NCI-H524 treated with DMSO at 0.1 percent for 48 hours (cell line): ENCODE measurements at places on chromosomes 16 and 17.

GRCh38 chr17:55433629-55434422 is 12.2 kb upstream of the MMD start:
- no peak for DNase-seq

DNA sequence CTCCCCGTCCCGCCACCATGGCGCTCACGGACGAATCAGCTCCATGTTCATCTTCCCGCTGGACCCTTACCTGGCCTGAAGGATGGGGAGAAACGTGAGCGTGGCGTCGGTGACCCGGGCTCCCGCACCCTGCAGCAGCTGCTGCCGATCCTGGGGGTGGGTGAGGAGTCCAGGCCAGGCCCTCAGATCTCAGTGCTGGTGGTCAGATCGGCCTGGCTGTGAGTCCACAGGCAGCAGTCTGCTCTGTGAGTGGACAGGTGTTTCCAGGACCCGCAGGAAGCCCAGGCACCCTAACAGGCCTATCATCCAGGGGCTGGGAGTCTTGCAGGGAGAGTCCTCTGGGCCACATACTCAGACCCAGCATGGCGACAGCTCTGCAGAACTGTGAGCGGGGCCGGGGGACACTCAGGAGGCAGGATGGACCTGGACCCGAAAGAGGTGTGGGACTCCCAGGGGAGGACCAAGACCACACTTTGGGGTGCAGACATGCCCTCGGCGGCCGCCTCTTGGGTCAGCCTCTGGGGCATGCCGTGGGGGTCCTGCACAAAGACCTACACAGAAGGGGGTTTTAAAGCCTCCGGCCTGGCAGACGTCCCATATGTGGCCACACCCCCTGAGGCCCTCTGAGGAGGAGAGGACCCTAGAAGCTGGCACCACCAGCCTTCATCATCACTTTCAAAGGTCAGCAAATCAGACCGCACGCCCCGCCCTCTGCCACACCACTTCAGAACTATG is 27.2 kb upstream of the ZNF469 start:
- no peak for DNase-seq

DNA sequence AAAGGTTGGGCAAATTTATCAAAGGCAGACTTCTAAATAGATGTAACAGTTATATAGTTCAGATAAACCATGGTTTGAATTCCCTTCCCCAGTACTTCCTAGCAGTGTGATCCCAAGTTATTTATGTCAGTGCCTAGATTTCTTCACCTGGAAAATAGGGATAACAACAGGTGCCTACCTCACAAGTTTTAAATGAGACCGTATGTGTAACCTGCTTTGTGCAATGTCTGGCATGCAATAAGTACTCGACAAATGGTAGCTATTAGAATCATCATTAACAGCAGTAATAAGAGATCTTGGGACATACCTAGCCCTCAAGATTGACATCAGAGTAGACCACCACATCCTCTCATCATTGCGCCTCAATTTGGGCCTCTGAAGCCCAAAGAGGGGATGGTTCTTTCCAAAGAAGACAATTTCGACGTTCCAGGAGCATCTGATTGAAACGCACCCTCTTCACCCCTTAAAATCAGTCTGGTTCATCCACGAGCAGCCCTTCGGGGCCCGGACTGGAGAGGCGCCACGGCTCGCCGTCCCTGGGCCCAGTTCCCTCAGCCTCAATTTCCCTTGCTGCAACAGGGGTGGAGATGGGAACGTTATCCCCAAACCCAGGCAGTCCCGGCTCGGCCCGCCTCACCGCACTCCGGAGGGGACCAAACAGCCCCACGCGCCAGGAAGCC is 541 bp downstream of the ACACA start:
- DNase-seq: no peak

GRCh38 chr17:40803617-40804082 is 3.9 kb upstream of the KRT28 start:
- DNase-seq: peak; percentile 16

- DNase-seq: peak; percentile 78
These were observed 93.3 kb upstream of the TNRC6C start for GRCh38 chr17:77865112-77865611.

DNA sequence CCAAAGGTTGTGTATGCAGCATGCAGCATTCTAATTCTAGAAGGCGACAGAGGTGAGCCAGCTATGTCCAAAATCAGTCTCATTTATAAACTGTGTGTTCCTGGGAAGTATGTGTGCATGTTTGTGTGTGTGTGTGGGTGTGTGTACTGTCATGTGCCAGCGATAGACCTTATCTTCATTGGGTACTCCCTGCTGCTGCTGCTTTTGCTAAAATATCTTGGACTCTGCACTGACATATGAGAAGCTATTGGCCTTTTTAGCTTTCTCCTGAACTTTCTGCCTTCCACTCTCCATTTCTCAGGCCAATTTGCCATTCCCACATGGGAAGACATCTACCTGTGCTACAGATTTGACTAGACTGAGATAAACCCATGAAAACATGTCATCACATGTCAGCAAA is 2.0 kb upstream of the LPO start:
- DNase-seq: no peak

GRCh38 chr16:31464348-31464769 is 5.1 kb downstream of the ARMC5 start:
- no peak for DNase-seq

- no peak for DNase-seq
These were observed 70.1 kb upstream of the ARL4D start for GRCh38 chr17:43328650-43329049.

DNA sequence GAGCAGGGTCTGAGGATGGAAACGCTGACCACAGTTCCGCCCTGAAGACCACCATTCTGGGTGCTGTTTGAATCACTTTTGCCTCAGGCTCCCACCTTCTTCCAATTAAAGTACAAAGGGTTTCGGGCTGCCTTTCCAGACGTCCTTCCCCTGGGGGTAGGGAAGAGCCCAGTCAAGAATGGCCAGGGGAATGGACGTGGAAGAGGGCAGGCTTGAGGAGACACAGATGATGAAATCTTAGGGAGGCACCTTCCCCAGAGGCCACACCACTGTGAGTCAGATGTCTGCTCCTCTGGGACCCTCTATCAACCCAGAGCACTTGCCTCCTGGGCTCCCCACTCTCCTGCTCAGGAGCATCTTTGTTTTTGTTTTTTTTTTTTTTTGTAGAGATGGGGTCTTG is 27.5 kb upstream of the MTSS2 start:
- no peak for DNase-seq

DNA sequence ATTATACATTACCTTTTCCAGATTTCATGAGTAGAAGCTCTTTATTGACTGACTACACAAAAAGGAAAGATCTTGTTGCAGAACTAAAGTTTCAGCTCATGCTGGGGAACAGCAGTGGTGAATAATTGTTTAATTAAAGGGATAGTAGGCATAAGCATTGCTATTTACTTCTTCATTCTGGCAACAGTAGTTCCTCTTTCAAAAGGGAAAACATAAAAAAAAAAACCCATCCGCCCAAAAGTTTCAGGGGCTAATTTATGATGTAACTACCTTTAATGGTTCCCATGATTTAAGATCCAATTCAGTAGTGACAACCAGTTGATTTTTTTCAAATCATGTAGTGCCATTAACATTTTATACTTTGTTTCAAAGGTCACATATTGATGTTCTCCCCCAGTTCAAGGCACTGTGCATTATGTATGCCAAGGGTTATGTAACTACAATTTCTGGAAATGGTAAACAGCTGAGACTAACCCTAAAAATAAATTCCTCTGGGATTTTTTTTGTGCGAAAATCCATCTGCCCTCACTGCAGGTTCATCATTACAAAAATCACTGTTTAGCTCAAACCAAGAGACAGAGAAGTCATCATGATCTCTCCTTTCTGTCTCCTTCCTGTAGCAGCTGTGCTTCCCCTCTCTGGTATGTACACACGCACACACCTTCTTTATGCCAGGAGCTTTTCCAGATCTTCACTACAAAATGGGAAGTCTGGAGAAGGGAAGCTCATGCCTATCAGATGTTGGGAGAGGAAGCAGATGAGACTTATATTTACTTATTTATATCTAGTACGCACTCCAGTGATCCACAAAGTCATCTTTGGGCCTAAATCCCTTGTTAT is 2.2 kb upstream of the PHLPP2 start:
- DNase-seq: no peak

DNA sequence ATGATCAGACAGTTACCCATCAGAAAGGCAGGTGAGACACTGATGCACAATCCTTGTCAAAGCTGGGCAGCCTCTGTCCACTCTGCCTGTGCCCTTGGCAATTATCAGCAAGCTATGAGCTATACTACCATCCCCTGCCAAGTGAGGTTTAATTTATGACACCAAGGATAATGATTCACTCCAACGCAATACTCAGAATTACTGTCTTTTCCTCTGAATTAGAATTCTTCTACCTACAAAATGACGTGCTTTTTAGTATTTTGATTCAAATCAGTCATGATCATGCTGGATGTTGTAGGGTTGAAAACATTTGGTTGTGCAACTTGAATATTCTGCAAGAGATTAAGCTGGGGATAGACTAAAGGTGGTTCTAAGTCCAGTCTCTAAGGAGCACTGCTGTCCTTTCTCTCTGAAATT is 116.8 kb upstream of the SOX9 start:
- no peak for DNase-seq

- DNase-seq: peak; percentile 27
These were observed 597 bp downstream of the LIG3 start for GRCh38 chr17:34980681-34981537.

- no peak for DNase-seq
These were observed 3.9 kb downstream of the STAT5B start for GRCh38 chr17:42272162-42272907.

GRCh38 chr17:41655611-41656111 is 31.3 kb upstream of the KRT17 start:
- DNase-seq: no peak

DNA sequence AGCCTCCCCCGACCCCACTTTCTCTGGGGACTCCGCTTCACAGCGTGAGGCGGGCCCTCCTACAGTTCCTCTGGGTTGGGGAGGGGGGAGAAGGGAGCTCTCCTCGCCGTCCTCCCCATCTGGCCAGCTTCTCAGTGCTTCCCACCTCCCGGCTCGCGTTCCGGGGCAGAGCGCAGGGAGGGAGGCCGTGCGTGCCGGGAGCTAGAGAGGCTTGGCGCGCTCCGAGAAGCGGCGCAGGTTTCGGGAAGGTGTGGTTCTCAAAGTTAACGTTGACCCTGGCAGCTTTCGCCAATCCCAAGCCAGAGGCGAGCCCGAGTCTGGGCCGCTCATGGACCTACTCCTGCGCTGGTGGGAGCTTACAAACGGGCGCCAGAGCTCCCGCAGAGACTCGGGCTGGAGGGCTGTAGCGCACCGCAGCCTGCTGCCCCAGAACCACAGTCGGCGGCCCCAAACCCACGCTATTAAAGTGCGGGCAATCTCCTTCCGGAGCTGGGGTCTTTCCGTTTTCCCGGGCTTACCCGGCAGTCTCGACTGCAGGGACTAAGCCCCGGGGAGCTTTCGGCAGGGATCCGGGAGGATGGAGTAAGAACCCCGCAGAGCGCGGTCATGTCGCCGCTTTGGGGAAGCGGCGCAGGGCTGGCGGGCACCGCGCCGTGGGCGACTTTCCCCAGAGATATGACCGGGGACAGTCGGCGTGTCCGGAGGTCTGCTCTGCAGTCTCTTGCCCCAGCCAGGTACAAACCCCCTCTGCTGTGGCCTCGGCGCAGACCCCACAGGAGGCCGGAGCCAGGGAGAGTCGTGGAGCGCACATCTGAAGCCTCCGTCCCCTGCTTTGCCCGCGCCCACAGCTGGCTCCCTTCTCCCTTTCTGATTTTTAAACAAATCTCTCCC is 787 bp downstream of the CDH11 start:
- DNase-seq: no peak

DNA sequence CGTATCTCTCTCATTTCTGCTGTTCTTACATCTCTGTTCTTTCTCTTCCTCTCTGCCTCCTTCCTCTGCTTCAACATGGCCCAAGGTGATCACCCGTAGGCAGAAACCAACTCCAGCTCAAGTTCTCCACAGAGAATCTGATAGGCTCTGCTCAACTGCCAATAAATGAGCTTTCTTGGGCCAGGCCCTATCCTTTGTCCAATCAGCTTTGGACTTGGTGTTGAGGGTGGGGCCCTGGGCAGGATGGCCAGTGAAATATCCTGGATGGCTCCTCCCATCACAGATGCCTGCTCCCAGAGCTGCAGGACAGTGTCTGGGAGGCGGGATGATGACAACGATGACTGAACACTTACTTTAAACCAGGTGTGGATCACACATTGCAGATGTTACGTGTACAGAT is 17.4 kb upstream of the BRD7 start:
- DNase-seq: no peak

- no peak for DNase-seq
These were observed 15.4 kb upstream of the NDEL1 start for GRCh38 chr17:8420041-8420934.

DNA sequence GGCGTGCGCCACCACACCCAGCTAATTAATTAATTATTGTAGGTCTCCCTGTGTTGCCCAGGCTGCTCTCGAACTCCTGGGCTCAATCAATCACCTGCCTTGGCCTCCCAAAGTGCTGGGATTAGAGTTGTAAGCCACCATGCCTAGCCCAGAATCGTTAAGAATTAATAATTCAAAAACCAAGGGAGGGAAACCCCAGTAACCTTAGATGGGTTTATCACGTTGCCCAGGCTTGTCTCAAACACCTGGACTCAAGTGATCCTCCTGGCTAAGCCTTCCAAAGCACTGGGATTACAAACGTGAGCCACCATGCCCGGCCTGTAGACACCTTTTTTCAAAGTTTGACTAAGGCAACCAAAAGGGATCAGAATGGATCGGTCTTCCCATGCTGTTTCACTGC is 21.6 kb downstream of the CD300LF start:
- peak; percentile 49 for DNase-seq

DNA sequence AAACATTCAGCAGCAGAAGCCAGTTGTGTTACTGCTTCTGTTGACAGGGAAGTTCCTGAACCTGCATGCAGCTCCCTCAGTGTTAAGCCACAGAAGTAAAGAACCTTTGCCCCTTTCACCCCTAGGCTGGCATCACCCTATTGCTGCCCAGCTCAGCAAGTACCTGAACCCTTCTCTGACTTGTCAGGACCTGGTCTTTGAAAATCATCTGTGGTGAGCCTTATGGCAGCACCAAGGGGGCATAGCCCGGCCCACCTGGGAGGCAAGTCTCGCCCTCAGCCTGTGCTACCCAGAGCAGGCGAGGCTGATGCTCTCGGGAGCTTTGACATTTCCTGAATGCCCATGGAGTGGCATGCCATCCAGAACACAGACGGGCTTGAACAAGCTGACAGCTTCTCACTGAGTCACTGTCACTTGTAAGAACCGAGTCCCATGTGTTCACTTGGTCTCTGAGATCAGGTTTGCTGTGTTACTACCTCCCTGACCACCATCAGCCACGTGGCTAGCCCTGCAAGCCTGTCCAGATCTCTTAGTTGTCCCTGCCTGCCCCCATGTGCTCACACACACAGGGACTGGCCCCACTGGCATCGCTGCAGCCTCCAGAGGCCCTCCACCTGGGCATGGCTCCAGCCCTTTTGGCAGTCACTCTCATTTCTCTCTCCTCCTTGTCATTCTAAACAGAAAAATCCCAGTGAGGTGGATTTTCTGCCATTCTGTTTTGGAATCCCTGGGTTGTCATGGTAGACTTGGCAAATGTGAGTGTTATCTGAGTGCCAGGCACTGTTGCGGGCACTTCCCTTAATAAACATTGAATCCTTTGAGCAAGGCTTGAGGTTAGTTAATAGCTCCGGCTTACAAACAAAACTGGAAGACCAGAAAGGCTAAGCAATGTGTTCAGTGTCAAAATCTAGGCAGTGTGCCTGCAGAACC is 2.9 kb upstream of the CARMIL2 start:
- no peak for DNase-seq
